Stimulated activated CD4-positive, alpha-beta T cell treated with anti-CD3 and anti-CD28 coated beads, TNF-alpha, amount 100 ng/mL, for 24 hours (primary cell): ENCODE measurements at places on chromosomes 16 and 17.

DNA sequence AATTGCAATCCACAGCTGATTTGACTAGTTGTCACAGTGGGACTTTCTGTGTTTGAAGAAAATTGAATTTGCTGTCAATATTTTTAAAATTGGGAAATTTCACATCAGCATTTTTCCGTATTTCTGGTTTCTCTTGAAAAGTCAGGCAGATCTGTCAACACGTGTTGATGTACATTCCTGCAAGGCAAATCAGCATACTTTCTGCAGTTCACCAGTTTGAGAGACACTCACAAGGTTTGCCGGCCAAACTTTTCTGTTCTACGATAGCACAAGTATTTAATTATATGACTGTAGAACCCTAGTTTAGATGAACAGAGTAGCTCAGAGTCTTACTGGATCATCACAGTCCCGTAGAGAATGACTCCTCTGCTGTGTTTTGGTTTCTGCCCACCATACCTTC lies 102.0 kb downstream of the ADAMTS18 start:
- DNase-seq: no peak

- no peak for DNase-seq
Measured at GRCh38 chr16:56350491-56351405, 74.6 kb downstream of the AMFR start.

- no peak for DNase-seq
Measured at GRCh38 chr17:80068301-80069222, 32.1 kb downstream of the CCDC40 start.

- no peak for DNase-seq
Measured at GRCh38 chr17:38591759-38592241, 14.0 kb downstream of the SRCIN1 start.

DNA sequence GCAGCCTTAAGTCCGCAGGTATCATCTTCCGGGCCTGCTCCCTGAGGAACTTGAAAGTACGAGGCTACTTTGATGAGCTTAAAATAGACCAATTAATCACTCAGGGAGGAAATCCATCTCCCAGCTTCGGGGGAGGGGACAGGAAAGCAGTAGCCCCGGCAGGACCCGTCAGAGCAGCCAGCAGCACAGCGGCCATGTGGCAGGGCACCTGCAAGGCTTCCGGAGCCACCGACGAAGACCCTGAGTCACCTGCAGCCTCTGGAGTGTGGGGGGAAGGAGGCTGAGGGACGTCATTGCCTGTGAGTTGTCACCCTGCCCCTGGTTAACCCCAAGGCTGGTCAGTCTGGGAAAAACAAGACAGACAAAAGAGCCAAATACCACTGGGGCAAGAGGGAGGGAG lies 4.4 kb upstream of the CYB561 start:
- DNase-seq: no peak

DNA sequence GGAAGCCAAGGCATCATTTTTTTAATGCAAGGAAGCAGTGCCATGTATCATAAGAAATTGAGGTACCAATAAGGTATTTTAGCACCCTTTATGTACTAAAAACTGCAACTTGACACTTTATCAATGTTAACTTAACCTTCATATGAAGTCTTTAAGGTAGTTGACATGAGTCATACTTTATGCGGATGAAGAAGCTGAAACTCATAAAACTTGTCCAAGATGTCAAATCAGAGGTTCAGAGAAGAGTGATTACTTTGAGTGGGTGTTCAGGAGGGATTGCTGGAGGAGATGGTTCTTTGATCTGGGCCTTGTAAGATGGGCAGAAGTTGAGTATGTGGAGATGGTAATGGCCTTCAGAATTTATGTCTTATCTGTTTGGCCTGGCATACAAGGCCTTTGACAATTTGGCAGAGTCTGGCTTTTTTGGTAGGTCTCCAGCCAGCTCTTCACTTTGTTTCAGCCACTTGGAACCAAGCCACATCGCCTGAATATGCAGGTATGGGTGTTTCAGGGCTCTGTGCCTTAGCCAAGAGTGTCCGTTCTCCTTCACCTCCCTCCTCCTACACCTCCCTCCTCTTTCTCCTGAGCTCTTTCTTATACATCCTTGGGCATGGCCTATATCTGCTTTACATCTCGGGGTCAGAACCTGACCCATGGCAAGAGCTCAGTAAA lies 23.7 kb downstream of the YPEL2 start:
- no peak for DNase-seq

DNA sequence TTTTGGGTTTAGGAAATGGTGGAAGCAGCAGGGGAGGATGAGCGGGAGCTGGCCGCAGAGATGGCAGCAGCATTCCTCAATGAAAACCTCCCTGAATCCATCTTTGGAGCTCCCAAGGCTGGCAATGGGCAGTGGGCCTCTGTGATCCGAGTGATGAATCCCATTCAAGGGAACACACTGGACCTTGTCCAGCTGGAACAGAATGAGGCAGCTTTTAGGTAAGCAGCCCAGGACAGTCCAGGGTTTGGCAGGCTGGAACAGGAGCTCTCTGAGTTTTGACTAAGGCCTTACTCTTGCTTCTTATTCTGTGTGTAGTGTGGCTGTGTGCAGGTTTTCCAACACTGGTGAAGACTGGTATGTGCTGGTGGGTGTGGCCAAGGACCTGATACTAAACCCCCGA lies 41.4 kb downstream of the SF3B3 start:
- no peak for DNase-seq
